GM23338 (cell line): ENCODE measurements at places on chromosomes 4 and X. TPM values are rescaled to one million over a fixed set of nuclear protein-coding genes. Genes with fewer than 3 reads are reported as not detected.

DNA sequence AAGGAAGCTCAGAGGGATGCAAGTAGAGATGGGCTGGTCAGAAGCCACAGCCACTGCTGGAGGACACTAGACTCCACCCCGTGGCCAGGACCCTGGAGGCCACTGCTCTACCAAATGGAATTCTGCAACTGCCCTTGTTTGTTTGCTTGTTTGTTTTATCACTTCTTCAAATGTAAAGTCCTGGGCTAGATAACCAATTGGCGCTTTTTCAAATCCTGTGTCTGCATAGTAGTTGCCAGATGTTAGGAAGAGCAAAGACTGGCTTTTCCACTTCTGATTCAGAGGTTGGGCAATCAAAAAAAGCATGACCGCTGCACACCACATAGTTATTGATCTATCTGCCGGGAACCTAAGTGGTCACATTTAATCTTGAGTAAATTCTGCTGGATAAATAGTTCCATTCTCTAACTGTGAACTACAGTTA is 255.2 kb upstream of the SFRP2 start:
- no peak for DNase-seq

The AVPR2 gene
- polyA plus RNA-seq = not detected in 2 replicates

The MXRA5 gene
- polyA plus RNA-seq = 0.45 and 0.52 TPM in 2 replicates

DNA sequence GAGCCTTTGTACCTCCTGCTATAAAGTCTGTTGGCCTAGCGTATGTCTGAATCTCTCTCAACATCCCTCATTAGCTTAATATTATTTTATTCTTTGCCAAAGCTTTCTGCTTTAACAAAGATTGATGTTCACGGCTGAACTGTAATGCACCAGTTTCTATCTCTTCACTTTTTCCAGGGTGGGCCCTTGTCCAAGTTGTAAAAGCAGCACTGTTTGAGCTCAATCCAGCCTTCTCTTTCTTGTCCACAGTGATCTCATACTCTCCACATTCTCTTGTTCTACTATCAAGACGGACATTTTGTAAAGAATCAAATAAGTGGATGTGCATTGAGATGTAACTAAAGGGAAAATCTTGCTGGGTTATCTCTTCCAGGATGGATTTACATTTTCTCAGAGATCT is 34.4 kb upstream of the RTL3 start:
- DNase-seq = no peak

The PPBP gene
- polyA plus RNA-seq = 0.50 TPM in 1 of 2 replicates, not detected in the other

The NAP1L3 gene
- polyA plus RNA-seq = 45.6 and 47.9 TPM in 2 replicates

The NHSL2 gene
- polyA plus RNA-seq = 3.7 and 4.7 TPM in 2 replicates

- DNase-seq = no peak
These were observed 100.9 kb downstream of the LNX1 start for GRCh38 chr4:53490161-53490956.

DNA sequence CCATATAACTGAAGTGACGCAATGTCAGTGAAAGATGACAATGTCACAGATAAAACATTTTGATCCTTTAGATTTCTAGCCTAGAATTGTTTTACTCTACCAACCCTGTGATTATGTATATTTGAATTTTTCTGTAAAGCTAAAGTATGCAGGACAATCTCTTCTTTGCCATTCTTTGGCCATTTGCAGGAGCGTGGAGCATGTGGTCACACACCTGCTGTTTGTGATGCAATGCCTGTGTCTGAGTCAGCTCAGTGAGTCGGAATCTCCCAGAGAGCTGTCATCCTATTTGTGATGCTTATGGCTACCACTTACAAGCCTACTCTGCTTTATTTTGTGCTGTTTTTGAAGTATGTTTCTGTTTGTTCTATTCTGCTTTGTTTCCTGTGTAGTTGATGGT is 214.5 kb downstream of the NAF1 start:
- no peak for DNase-seq

GRCh38 chr4:1812720-1813119 is 19.6 kb downstream of the FGFR3 start:
- no peak for DNase-seq

The FAM9B gene
- not detected in 2 replicates for polyA plus RNA-seq

DNA sequence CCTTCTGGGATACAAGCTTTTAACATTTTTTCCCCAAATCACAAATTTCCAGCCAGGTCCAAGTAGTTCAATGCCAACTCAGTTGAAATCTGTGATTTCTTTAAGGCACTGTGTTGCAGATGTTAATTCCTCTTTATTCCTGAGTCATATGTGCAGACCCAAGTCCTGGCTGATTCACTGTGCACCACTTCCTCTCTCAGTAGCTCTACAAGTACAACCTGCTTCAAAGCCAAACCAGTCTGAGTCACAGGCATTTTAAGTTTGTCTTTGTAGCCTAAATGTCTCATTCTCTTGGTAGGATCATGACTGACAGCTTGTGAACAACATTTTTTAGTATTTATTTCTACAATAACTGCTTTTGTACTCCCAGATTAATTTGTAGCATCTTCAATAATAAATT is 165.6 kb upstream of the S100G start:
- no peak for DNase-seq

- DNase-seq = peak; percentile 11
These were observed 624 bp downstream of the BEX5 start for GRCh38 chrX:102154900-102155805.

The SCRG1 gene
- 0.30 and 0.45 TPM in 2 replicates for polyA plus RNA-seq

GRCh38 chr4:37477126-37477525 is 209.1 kb downstream of the RELL1 start:
- DNase-seq = no peak

The NDNF gene
- polyA plus RNA-seq = 0.31 and 0.57 TPM in 2 replicates

GRCh38 chrX:106917830-106918500 is 2.2 kb upstream of the CLDN2 start:
- no peak for DNase-seq

- no peak for DNase-seq
These were observed 50.3 kb downstream of the FGFRL1 start for GRCh38 chr4:1061760-1062159.

The ZFP42 gene
- 70.0 and 70.9 TPM in 2 replicates for polyA plus RNA-seq

- peak; percentile 52 for DNase-seq
These were observed 88.8 kb downstream of the BCOR start for GRCh38 chrX:40008791-40009461.

The POLN gene
- 1.8 and 4.0 TPM in 2 replicates for polyA plus RNA-seq

DNA sequence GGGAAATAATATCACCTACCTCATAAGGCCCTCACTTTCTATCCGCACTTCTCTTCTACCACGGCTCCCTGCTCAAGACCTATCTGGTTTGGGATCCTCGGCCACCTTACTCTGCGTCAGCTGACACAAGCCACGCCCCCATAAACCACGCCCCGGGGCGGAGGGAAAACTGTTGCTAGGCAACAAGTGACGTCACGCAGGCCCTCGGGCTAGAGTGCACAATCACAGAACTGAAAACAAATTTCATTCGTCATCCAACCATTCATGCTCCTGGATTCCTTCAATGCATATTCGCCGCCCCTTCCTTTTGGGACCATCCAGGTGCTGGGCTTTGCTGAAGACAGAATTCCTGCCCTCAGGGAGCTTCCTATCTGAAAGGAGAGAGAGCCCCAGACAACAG is 66.3 kb downstream of the SMC1A start:
- DNase-seq = peak; percentile 64

The DGAT2L6 gene
- not detected in 2 replicates for polyA plus RNA-seq

The FAM9C gene
- polyA plus RNA-seq = 0.08 and 0.19 TPM in 2 replicates

The STK26 gene
- 57.9 and 65.2 TPM in 2 replicates for polyA plus RNA-seq

- no peak for DNase-seq
These were observed 42.6 kb upstream of the NKX1-1 start for GRCh38 chr4:1448589-1449420.

The ITM2A gene
- polyA plus RNA-seq = 52.8 and 57.0 TPM in 2 replicates

The CFAP47 gene
- polyA plus RNA-seq = not detected in 2 replicates

GRCh38 chrX:19130628-19131027 is 8.4 kb upstream of the ADGRG2 start:
- no peak for DNase-seq
